ENCODE measurements at places on chromosomes 12 and 14. TPM values are rescaled to one million over a fixed set of nuclear protein-coding genes. Genes with fewer than 3 reads are reported as not detected.

GRCh38 chr12:63353559-63353958 lies 202.6 kb upstream of the AVPR1A start:
- DNase-seq, result no peak

GRCh38 chr14:49820176-49820575 lies 32.4 kb downstream of the NEMF start:
- no peak for DNase-seq

GRCh38 chr12:21500786-21501257 lies 613 bp downstream of the RECQL start:
- no peak for DNase-seq

DNA sequence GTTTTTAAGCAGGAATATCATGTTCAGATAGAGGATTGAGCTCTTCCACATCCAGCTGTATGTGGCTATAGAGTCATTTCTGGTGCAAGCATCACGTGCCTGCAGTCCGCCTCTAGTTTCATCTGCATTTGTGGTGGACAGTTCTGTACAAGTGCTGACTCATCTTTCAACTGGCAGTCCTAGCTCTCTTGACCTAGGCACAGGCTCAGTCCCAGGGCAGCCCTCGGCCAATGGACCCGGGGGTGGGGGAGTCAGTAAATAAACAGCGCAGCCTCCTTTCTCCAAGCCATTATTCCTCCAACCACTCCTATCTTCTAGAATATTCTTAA lies 41.8 kb upstream of the FRMD6 start:
- DNase-seq, result no peak

GRCh38 chr12:47273191-47273626 lies 193.4 kb upstream of the AMIGO2 start:
- no peak for DNase-seq

The SLC17A8 gene
- polyA plus RNA-seq, result not detected

The C12orf54 gene
- 0.61 TPM for polyA plus RNA-seq

The HRK gene
- 0.05 TPM for polyA plus RNA-seq

All from pancreas (tissue), 10 donors.